Cardiac muscle cell (in vitro differentiated cells and primary cell): ENCODE measurements at places on chromosomes 3 and 15. TPM values are rescaled to one million over a fixed set of nuclear protein-coding genes. Genes with fewer than 3 reads are reported as not detected.

DNA sequence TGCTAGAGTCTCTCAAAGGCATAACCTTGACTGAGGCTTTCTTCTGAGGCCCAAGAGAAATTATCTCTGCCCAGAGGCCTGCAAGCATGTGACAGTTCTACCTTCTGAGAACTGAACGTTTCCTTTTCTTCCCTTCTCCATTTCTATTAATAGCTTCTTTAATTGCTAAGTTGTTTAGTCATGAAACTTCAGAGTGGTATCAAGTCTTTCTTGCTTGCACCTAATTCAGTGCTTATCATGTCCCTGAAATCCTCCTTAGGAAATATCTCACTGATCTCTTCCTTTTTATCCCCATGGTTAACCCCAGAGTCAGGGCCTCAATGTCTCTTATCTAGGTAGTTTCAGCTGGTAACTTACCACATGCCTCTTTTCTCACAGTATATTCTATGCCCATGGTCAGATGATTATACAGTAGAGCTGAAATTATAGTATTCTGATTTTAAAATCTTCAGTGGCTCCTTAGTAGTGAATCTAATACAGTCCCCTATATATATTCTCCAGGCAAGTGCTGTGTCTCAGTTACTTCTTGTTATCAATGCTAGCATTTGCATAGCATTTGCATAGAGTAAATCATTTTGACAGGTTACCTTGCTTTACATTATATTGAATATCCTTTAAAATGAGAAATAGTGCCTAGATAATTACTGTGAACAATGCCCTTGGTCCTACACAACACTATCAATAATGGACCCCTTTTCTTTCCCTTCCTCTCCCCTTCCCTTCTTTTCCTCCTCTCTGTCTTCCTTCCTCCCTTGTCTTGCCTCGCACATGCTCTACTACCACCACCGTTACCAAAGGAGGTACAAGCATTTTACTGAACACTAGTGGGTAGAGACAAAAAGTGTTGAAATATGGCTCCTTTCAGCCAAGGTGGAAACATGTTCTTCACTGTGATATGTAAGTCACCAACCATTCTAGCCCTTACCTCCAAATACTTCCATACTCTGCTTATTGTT lies 33.0 kb downstream of the KBTBD8 start:
- no peaks in the 10 kb centered on the region for H3K27me3 ChIP-seq
- H3K27ac ChIP-seq: peak overlapping the region; percentile 66
- DNase-seq: no peak

DNA sequence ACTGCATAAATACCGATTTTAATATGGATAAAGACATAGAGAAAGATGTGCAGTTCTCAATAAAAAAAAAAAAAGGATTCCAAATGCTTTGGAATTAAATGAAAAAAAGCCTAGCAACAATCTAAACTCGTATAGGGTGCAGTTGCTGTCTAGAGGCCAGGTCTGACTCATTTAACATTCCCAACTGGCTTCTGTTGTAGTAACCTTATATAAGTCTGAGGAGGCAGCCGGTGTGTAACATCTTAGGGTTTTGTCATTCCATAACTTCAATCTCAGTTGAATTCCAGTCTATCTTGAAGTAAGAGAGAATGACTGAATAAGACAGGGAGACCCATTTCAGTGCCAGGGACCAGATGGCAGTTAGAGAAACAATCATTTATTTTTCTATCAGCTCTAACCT lies 6.5 kb downstream of the PDCD10 start:
- H3K36me3 ChIP-seq: no peaks in the 10 kb centered on the region
- peak overlapping the region; percentile 62 for H3K27ac ChIP-seq
- peaks cover 28% of the 10 kb centered on the region for H3K4me1 ChIP-seq
- H3K4me3 ChIP-seq: no peak overlapping the region

DNA sequence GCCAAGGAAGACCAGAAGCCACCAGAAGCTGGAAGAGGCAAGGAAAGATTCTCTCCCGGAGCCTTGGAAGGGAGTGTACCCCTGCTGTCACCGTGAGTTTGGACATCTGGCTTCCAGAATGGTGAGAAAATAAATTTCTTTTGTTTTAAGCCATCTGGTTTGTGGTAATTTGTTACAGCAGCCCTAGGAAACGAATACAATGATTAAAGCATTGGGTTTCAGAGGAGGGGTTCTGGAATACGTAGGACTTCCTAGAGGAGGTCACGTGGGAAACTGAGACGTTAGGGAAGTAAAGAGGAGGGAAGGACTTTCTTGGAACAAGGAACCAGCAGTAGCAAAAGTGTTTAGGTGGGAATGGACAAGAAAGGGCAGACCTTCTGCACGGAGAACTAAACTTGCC lies 377.7 kb downstream of the IL20RB start:
- no peaks in the 10 kb centered on the region for H3K36me3 ChIP-seq
- DNase-seq: no peak
- H3K4me3 ChIP-seq: no peak overlapping the region
- H3K27me3 ChIP-seq: no peaks in the 10 kb centered on the region

- peak; percentile 88 for DNase-seq
- peaks cover 7% of the 10 kb centered on the region for H3K4me1 ChIP-seq
- H3K27ac ChIP-seq: no peak within 1 kb of the TSS
- no peaks in the 10 kb centered on the region for H3K27me3 ChIP-seq
- no peaks in the 10 kb centered on the region for H3K36me3 ChIP-seq
These were observed at the start of gene SEMA3G for GRCh38 chr3:52444860-52445793. Gene SEMA3G (minus strand): TSS chr3:52445103. CDS start chr3:52445027, 76 bp downstream.

DNA sequence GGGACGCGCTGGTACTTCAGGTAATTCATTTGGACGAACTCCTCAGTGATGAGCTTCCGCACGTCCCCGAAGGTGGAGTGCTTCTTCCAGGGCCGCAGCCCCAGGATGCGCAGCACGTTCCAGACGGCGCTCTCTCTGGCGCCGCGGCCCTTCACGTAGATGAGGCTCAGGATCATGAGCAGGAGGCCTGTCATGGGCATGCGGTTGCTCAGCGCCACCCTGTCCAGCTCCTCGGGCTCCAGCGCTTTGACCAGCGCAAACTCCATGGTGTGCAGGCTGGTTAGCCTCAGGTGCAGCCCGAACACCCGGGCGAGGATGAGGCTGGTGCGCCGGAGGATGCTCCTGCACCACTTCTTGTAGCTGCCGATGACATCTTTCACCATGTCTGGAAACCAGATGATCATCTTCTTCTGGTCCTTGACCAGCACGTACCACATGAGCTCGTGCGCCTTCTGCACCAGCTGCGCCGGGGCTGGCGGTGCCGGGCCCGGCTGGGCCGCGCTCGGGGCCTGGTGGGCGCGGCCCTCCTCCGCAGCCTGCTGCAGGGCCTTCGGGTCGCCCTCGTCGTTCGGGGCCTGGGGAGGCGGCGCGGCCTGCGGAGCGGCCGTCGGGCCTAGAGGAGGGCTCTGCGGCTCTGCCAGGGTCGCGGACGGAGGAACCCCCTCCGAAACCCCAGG lies 501 bp downstream of the NDN start:
- H3K4me3 ChIP-seq: peak overlapping the region; percentile 59
- no peaks in the 10 kb centered on the region for H3K4me1 ChIP-seq
- no peaks in the 10 kb centered on the region for H3K27me3 ChIP-seq
- no peaks in the 10 kb centered on the region for H3K36me3 ChIP-seq
- peak overlapping the region; percentile 54 for H3K27ac ChIP-seq
- DNase-seq: peak; percentile 11

DNA sequence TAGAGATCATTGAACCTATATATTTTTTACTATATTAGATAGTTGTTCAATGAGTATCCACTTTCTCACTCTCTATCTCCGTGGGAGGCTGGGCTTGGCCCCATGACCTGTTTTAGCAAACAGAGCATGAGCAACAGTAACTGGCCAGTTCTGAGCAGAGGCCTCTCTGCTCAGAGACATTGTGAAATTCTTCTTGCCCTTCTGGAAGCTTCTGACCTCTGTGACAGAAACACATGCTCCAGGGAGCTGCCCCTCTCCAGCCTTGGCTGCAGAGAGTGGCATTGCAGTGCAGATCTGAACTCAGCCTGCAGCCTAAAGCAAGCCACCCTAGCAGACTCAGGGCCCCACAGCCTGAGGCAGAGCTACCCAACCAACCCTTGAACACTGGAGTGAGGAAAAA lies 20.5 kb downstream of the FAM240A start:
- no peaks in the 10 kb centered on the region for H3K27me3 ChIP-seq
- H3K27ac ChIP-seq: no peak overlapping the region
- peak; percentile 21 for DNase-seq

- no peak overlapping the region for H3K4me3 ChIP-seq
- H3K36me3 ChIP-seq: no peaks in the 10 kb centered on the region
- no peak overlapping the region for H3K27ac ChIP-seq
- no peaks in the 10 kb centered on the region for H3K27me3 ChIP-seq
- H3K4me1 ChIP-seq: no peaks in the 10 kb centered on the region
- peak; percentile 70 for DNase-seq
These were observed 18.2 kb downstream of the ABTB1 start for GRCh38 chr3:127690823-127691452.

GRCh38 chr3:105260385-105260784 lies 106.3 kb upstream of the ALCAM start:
- no peaks in the 10 kb centered on the region for H3K36me3 ChIP-seq
- H3K27ac ChIP-seq: no peak overlapping the region
- H3K4me3 ChIP-seq: no peak overlapping the region
- H3K4me1 ChIP-seq: no peaks in the 10 kb centered on the region
- DNase-seq: no peak

GRCh38 chr15:34650177-34650576 lies 66.7 kb upstream of the GOLGA8B start:
- H3K4me3 ChIP-seq: no peak overlapping the region
- DNase-seq: no peak
- no peaks in the 10 kb centered on the region for H3K36me3 ChIP-seq

Gene VEPH1
- polyA plus RNA-seq: 0.32 and 1.7 TPM in 2 replicates

Gene CCDC39
- 0.62 TPM in 1 of 2 replicates, not detected in the other for polyA plus RNA-seq

Gene DPH6
- 9.8 and 18.5 TPM in 2 replicates for polyA plus RNA-seq

Gene OR5H14
- not detected in 2 replicates for polyA plus RNA-seq
